Activated naive CD8-positive, alpha-beta T cell treated with anti-CD3 and anti-CD28 coated beads for 36 hours (primary cell): ENCODE measurements at places on chromosomes 16 and 17.

DNA sequence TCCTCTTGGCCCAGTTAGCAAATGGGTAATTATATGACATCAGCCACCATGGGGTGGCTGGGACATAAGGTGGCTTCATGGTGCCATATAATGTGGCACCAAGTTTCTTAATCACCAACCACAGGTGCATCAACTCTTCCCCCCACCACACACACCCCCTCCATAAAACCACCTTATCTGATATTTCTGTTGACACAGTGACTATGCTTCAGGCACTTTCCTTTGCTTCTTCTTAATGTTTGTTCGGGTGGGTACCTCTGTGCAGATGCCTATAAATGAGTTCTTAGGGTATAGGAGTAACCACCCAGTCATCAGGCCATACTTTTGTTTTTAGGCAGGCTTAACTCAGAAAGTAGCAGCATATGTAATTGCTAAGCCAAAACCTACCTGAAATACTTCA lies 29.5 kb downstream of the RNF43 start:
- DNase-seq, result no peak

DNA sequence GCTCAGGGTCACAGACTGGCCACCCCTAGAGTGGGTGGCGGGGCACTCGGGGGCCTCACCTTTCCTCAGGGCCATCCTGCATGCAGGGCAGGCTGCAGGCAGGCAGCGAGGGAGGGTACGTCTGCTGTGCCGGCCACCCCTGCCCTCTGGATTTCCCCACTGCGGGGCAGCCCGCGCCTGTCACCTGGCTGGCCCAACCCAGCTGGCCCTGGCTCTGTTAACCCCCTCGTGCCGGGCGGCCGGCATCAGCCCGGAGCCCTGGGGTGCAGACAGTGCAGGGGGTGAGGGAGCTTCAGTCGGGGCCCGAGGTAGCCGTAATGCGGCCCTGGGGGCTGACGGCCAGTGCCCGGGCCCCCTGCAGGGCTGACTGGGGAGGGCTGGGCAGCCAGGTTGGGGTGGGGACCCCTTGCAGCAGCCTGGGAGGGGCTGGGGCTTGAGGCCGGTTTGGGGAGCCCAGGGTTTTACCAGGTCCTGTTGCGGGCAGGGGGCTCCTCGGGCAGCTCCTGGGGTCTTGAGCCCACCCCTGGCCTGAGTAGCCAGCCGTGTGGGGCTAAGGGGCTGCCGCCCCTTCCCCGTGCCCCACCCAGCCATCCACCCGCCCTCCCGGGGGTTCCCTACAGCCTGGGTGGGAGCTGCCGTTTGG lies at the start of gene IGFALS:
Gene IGFALS, minus strand, starts transcription at position 128 of the 643 bp plus-strand sequence. Its CDS starts 53 bp downstream, at position 75.
- DNase-seq, result no peak

- no peak for DNase-seq
These were observed 104.4 kb downstream of the AMFR start for GRCh38 chr16:56320811-56321558.

DNA sequence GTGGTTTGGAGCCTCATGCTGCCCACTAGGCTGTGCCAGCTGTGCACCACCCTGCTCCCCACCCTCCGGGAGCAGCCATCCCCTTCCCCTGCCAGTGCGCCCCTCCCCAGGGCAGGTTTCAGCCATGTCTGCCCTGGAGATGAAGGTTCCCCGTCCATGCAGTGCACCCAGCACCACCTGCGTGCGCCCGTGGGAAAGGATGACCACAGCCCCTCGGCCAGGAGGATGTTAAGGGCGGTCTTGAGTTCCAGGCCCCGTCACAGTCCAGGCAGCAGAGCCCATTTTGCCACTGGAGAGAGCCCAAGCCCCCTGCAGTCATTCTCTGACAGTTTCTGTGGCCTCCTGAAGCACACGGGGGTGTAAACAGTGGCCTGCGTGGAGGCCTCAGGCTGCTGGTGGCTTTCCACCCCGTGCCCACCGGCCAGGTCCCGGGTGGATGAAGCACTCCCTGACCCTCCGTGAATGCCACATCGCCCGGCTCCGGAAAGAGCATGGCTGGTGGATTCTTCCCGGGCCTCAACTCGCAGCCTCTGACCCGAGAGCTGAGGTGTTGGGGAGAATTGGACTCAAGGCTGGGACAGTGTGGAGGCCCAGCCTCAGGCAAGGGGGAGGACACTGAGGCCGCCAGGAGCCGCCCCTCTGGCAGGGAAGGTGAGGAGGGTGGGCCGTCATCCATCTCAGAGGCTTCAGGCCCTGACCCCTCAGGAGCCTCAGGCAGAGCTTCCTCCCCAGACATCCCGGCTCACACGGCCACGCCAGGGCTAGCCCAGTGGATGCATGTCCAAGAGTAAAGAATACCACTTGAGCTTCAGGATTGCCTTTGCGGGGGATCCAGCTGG lies 69.7 kb upstream of the CHMP6 start:
- no peak for DNase-seq
